NB4 (cell line): ENCODE measurements at places on chromosomes 13 and 19.

DNA sequence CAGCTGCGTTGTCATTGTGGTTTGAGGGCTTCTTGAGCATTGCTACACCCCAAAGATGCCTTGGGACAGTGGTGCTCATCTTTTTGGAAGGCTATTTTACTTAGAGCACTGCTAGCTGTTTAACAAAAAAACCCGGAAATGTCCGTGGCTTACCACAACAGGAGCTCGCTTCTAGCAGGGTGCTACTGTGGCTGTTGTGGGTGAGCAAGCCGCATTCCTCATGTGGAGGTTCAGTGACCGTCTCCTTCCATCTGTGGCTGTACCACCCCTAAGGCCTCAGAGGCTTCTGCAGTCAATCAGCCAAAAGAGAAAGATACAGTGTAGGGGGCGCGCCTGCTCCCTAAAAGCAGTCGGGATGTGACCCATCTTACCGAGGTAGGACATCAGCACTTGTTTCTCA lies 1004.2 kb downstream of the UQCRFS1 start:
- peak; percentile 22 for DNase-seq

DNA sequence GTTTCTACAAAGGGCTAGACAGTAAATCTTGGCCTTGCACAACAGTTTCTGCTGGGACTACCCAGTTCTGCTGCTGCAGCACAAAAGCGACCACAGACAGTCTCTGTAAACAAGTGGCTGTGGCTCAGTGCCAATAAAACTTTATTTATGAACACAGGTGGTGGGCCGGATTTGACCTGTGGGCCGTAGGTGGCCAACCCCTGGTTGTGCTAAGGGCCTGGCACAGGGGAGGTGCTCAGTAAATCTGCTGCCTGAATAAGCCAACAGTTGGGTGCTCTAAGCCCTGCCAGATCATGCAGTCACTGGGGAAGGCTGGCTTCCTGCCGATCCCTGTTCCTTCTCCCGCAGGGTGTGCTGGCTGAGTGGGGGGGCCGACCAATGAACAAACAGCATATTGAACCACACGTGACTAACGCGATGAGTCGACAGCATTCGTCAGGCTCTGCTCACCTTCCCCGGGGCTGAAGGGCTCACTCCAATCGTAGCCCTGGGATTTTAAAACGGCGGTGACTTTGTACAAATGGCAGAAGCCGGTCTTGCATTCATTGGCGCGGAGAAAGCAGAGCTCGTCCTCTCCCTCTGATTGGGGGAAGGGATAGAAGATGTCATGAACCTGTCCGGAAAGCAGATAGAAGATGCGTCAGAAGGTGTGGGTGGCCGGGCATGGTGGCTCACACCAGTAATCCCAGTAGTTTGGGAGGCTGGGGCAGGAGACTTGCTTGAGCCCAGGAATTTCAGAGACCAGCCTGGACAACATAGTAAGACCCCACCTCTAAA lies 24.3 kb upstream of the MYDGF start:
- DNase-seq: peak; percentile 14

DNA sequence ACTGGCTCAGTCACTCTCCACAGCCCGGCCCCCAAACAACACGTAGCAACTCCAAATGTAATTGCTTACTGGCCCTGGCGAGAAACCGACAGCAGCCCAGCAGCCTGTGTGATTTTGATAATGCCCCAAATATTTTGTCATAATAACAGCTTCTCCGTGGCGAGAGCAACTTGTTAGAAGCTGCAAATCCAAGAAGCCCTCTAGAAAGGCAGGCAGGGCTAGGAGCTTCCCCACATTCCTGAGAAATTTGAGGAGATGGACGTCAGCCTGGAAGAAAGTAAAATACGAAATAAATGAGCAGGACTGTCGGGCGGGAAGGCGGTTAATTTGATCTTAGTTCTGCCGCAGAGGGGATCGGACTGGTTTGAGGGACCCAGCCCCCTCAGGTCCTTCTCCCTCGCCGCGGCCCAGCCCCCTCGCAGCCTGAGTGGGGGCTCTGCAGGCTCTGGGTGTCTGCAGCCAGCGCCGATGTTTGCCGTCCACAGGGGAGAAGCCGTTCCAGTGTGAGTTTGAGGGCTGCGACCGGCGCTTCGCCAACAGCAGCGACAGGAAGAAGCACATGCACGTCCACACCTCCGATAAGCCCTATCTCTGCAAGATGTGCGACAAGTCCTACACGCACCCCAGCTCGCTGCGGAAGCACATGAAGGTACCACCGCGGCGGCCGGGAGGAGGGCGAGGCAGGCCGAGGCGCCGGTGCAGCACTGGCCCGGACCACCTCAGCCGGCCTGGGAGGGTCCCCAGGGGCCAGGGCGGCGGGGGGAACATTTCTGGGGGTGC lies 3.1 kb downstream of the ZIC2 start:
- DNase-seq: peak; percentile 88

GRCh38 chr19:12996406-12997094 lies 1.3 kb downstream of the NFIX start:
- no peak for DNase-seq

DNA sequence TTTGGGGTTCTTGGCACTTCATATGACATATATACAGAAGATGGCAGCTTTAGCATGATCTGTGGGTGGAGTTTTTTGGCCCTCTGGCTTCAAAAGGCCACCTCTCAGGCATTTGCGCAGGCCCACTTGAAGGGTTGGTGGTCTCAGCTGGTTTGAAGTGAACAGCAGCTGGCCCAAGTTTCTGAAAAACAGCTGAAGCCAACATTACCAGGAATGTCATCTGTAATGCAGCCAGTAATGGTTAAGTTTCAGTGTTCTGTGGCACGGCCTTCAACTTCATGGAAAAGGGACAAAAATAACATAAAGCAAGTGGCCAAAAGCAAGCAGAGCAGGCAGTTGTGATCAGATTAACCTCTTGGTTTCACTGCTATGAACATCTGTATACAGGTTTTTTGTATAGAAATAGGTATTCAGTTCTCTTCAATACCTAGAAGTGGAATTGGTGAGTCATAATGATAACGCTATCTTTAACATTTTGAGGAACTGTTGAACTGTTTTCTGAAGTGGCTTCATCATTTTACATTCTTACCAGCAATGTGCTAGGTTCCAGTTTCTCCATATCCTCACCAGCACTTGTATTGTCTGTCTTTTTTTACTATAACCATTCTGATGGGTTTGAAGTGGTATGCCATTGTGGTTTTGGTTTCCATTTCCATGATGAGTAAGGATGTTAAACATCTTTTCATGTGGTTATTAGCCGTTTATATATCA lies 245.4 kb downstream of the SHISA2 start:
- peak; percentile 35 for DNase-seq

DNA sequence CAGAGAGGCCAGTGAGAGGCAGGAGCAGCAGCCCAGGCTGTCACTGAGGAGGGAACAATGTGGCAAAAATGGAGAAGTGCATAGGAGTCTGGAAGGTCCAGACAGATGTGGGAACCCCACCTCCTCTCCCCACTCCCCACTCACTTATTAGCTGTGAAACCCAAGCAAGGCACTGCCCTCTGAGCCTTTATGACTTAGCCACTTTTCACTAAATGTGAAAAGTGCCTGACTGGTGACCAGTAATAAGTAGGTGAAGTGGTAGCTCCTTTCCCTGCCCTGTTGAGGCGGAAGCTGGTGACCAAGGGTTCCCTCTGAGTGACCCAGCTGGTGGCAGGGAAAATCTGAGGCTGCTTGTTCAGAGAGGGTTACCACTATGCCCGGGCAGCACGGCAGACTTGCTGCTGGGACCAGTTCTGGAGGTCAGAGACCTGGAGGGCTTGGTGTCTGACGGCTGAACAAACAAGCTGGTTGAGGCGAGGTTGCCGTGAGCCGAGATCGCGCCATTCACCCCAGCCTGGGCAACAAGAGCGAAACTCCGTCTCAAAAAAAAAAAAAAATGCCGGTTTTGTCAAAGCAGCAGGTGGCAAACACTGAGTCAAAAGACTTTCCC lies 80.0 kb downstream of the ZNF429 start:
- DNase-seq: no peak

DNA sequence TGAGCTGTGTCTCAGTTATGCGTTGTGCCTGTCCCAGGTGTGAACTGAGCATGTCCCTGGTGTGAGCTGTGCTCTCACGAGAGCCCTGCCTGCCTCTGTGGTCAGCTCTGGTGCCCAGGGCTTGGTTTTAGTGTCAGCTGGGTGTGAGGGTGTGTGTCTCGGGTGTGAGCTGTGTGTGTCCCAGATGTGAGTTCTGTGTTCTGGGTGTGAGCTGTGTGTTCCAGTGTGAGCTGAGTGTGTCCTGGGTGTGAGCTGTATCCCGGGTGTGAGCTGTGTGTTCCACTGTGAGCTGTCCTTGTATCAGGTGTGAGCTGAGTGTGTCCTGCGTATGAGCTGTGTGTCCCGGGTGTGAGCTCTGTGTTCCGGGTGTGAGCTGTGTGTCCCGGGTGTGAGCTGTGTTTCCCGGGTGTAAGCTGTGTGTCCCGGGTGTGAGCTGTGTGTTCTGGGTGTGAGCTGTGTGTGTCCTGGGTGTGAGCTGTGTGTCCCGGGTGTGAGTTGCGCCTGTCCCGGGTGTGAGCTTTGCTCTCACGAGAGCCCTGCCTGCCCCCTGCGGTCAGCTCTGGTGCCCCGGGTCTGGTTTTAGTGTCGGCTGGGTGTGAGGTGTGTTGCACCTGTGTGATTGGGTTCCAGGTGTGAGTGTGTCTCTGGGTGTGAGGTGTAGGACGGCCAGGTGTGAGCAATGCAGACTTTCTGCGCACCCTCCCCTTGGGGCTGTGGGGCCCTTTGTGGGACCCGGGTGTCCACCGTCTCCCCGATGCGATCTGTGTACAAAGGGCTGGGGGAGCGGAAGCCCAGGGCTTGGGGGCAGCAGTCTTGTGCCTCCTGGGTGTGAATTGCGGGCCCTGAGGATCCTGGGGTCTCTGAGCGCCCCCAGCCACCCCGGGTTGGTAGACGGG lies 7.1 kb upstream of the PEAK3 start:
- peak; percentile 44 for DNase-seq

DNA sequence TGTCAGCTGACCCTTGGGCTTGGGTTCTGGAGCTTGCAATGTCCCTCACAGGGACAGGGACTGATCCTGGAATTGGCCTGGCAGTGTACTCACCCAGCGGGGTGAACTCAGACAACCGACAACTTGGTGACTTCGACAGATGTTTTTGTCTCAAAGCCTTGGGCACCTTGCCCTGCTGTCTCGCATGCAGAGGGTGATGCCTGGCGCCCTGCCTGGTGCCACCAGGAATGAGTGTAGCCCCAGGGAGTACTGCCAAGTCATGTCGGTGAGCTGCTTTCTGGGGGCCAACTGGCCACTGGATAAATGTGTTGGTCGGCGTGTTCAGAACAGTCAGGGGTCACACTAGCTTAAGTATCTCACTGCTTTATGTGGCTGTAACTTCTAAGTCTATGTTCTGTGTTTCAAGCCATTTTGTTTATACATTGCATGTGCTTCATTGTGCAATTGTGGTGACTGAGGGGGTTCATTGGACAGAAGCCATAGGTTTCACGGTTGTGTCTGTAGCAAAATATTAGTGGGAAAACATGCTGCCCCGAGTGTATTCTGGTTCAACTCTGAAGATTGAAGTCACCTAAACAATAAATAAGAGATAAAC lies 96.3 kb upstream of the TNFSF11 start:
- no peak for DNase-seq

DNA sequence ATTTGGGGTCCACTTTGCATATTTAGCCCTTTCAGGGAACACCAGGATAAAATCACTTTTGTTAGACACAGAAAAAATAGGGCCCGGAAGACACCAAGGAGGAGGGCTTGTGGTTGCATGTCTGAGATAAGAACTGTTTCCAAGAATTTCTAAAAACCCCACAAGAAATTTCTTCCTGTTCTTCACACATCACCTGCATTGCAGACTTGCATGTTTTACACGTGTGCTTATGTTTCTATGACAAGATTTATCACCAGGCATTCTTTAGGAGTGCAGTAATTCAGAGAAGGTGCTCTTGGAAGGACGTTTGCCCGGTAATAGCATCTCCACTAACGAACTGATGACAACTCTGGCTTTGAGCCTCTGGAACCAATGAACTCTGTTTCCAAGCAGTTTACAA lies 7.1 kb upstream of the ACTL9 start:
- DNase-seq: no peak

- no peak for DNase-seq
These were observed 873.0 kb downstream of the OLFM4 start for GRCh38 chr13:53901593-53901992.

- peak; percentile 20 for DNase-seq
These were observed 80.2 kb downstream of the DPF1 start for GRCh38 chr19:38143847-38144246.

DNA sequence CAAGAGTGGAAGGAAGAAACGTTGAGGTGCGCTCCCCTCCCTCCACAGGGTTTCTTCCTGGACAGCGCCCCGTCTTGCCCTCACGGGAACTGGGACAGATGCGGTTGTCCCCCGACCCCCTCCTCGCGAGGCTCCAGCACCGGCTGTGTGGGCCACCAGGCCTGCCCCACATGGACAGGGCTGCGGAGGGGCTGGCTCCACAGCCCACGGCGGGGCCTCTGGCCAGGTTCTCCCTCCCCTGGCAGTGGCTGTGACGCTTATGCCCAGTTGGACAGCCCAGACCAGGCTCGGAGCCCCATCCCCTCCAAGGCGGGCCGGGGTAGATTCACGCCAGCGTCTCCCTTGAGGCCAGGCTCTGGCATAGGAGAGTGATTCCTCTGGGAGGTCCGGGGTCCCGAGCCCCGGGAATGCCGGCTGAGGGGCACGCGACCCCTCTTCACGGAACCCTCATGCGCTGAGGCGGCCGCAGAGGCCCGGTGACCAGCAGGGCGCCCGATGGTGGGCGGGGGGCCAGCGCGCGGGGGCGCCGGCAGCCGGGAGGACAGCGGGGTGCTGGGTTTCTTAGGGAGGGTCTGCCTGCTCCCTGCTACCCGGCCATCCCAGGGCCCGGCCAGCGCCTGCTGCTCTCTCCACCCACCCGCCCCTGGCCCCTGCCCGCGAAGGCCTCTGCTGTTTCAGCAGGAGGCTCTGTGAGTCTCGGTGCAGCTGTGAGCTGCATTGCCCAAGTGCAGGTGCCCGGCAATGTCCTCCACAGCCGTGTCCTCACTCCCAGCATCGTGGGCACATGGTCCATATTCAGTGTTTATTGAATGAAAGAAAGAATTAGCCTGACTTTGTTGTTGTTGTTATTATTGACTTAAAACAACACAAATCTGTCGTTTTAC lies 20.3 kb upstream of the GAS6 start:
- no peak for DNase-seq

DNA sequence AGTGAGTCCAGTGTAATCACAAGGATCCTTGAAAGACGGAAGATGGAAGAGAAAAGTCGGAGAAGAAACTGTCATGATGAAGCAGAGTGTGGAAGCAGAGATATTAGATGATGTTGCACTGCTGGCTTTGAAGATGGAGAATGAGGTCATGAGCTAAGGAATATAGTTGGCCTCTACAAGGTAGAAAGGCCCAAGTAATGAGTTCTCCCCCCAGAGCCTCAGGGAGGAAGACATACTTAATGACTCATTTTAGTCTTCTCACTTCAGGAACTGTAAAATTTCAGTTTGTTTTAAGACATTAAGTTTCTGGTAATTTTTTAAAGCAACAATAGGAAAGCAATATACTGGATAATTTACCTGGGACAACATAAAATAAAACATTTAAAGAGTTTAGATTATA lies 1331.5 kb upstream of the PCDH20 start:
- DNase-seq: no peak

- DNase-seq: no peak
These were observed 30.9 kb upstream of the NCCRP1 start for GRCh38 chr19:39165857-39166256.
